ENCODE measurements at places on chromosomes 5 and 9. TPM values are rescaled to one million over a fixed set of nuclear protein-coding genes. Genes with fewer than 3 reads are reported as not detected.

The CCNI2 gene
- total RNA-seq: not detected

The NR6A1 gene
- total RNA-seq: 0.44 TPM

The WDR36 gene
- 96.4 TPM for total RNA-seq

The CLINT1 gene
- 84.5 TPM for total RNA-seq

The RPS14 gene
- 3,512 TPM for total RNA-seq

The NUTM2G gene
- total RNA-seq: not detected

The NR4A3 gene
- total RNA-seq: 2.0 TPM

The SPAAR gene
- not detected for total RNA-seq

The TAS2R1 gene
- not detected for total RNA-seq

The LPAR1 gene
- total RNA-seq: 220 TPM

The JAKMIP2 gene
- 0.50 TPM for total RNA-seq

The SELENOP gene
- 703 TPM for total RNA-seq
